NCI-H2029 (cell line): ENCODE measurements at places on chromosomes 7 and 10.

DNA sequence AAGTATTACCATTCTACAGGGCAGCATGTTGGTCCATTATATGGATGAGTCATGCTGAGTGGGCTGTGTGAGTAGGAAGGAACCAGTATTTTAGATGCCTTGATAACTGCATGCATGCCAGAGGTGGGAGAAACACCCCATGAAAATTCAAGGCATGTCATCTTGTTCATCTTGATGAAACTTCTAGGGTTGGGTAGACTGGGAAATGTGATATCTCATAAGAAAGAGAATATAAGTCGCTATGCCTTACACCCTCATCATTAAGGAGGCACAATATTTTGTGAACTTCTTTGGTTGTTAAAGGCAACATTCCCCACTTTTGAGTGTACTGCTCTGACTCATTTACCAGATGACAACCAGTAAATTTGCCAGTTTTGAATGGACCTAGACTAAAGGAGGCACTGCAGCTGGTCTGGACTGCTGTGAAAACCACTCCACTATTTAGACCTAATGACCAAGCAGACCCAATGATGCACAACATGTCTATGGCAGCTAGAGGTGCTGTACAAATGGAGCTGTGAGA, 48.0 kb downstream of the ZNF365 start:
- no peak for DNase-seq

DNA sequence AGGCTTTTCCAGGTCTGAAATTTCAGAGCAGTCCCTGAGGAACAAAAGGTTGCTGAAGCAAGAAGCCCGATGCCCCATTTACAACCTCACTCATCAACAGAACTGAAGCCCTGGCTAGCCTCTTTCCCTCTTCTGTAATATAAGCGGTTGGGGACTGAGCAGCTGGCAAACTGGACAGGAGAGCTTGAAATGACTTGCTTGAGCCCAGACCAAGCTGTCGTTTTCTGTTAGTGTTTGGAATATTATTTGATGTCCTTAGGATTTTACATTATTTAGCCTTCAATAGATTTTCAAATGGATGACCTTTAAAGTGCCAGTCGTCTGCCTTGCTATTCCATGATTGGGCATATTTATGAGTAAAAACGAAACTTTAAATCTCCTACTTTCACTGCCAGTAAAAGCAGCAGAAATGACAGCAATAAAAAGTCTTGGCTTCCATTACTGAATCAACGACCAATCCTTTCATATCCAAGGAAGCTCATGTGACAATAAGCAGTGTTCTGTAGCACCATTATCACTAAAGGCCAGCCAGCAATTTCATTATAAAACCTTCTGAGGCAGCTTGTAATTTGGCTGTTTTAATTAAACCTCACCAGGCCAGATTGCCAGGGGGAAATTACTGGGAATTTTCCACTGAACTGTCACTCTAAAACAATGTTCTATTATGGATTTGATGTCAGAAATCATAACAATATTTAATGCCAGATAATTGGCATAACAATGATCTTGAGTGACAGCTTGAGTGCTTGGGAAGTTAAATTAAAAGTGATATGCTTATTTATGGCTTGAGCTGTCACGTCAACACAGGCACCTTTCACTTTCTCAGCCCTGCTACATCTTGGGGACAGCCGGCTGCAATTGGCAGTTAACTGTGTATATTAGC, 85.9 kb downstream of the LSMEM1 start:
- no peak for DNase-seq

DNA sequence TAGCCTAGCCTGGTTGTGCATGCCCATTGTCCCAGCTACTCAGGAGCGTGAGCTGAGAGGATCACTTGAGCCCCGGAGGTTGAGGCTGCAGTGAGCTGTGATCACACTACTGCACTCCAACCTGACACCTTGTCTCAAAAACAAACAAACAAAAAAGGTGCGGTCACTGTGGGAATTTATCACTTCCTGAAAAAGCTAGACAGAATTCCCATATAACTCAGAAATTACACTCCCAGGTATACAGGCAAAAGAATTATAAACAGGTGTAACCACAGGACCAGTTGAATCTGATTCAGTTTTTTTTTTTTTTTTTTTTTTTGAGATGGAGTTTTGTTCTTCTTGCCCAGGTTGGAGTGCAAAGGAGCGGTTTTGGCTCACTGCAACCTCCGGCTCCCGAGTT, 3.2 kb upstream of the OGDH start:
- peak; percentile 48 for DNase-seq

GRCh38 chr10:35150308-35150707, 23.7 kb downstream of the CREM start:
- DNase-seq, result no peak

- DNase-seq, result no peak
Observed at GRCh38 chr10:125699562-125700143, 16.7 kb upstream of the TEX36 start.
